ENCODE measurements at places on chromosomes 7 and 10.

GRCh38 chr10:132708441-132708840 is 77.5 kb downstream of the NKX6-2 start:
- DNase-seq: no peak

- DNase-seq: no peak
Measured at GRCh38 chr7:136009488-136010079, 32.4 kb upstream of the MTPN start.

- DNase-seq: no peak
Measured at GRCh38 chr7:92253251-92253650, 7.5 kb downstream of the ANKIB1 start.

GRCh38 chr10:73793456-73793855 is 8.1 kb downstream of the ZSWIM8 start:
- DNase-seq: no peak

- no peak for DNase-seq
Measured at GRCh38 chr10:55500931-55501559, 700.0 kb upstream of the PCDH15 start.

GRCh38 chr7:40824461-40824860 is 689.7 kb downstream of the SUGCT start:
- no peak for DNase-seq

- no peak for DNase-seq
Measured at GRCh38 chr10:80260295-80261243, 28.9 kb downstream of the MAT1A start.

DNA sequence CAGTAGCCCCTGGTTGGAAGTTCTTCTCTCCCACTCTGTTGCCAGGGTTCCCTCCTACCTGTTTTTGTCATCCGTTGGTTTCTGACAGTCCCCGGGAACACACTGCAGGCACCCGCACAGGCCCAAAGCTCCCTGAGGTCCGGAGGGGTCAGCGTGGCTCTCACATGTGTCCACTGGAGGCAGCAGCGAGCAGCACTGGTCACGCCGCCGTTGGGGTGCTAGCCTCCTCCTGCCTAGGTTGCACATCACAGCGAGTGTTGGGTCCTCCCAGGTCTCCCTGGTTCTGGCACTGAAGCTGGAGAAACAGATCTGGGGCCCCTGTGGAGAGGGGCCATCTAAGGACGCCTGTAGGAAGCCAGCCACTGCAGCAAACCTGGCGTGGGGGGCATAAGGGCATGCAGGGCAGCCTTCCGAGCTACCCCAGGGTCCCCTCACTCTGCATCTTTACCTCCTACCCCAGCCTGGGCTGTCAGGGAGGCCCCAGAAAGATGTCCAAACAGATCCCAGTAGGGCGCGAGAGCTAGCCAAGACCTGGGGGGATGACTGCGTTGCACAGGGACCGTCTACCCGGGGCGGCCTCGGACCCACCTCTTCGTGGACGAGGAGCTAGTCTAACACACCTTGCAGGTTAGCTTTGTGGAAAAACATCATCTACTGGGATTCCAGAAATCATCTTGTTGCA is 28.9 kb downstream of the LRRC27 start:
- no peak for DNase-seq

DNA sequence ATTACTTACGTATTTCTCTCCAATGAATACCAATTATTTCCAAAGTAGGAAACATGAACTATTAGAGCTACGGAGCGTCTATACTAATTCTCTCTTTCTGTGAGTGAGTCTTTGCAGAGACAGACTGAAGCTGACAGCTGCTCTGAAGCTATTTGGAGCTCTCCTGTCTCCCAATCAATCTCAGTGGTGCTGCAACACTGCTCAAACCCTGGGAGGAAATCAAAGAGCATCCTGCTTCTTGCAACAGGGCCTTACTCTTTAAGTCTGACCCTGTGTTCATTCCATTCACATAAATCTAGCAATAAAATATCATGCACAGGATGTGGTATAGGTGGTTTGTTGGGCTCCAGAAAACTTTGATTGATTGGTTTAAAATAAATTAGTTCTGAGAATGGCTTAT is 685.7 kb upstream of the IGFBP3 start:
- no peak for DNase-seq

DNA sequence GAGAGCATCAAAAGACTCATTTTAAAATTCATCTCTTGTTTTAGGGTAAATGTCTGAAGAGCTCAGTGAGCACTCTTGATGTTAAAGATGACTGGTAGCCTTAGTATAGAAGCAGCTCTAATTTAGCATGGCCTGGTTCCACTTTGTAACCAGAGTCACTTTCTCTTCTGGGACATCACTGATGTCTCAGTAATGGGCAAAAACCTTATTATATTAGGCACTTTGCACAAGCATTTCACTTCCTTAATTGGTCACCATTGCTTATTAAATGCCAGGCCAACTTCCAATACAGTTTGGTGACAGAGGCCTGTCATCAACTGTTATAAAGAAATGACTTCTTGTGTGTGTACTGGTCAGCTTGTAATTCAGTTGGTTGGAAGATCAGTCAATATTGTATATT is 53.0 kb downstream of the STEAP1B start:
- no peak for DNase-seq

GRCh38 chr10:61684894-61685507 is 22.3 kb downstream of the CABCOCO1 start:
- no peak for DNase-seq

DNA sequence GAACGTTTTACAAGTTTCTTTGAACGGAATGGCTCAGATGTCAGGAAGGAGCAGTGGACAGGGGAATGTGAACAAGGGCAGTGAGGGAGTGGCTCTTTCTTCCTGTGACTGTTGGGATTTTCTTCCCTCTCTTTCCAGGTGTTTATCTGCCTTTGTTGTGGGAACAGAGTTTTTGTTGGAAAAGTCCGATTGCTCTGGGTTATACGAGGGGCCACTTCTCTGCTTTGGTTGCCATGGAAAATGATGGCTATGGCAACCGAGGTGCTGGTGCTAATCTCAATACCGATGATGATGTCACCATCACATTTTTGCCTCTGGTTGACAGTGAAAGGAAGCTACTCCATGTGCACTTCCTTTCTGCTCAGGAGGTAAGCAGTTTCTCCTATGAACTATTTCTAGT is 41.4 kb downstream of the ZRANB1 start:
- DNase-seq: no peak

DNA sequence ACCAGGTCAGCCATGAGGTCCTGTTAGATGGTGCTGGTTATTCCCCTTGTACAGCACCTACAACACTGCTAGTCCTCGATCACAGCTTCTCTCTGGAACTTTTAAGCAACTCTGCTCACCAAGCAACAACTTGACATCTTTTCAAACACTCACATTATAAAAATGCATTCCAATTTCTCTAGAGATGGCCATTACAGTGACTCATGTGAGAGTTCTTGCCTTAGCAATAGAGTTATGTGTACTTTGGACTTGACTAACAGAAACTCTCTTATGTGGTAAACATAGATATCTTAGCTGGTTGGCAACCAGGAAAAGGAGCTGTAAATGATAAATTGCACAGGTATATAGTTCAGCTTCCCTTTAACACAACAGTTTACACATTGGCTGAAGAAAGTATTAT is 122.2 kb downstream of the PDE1C start:
- no peak for DNase-seq

DNA sequence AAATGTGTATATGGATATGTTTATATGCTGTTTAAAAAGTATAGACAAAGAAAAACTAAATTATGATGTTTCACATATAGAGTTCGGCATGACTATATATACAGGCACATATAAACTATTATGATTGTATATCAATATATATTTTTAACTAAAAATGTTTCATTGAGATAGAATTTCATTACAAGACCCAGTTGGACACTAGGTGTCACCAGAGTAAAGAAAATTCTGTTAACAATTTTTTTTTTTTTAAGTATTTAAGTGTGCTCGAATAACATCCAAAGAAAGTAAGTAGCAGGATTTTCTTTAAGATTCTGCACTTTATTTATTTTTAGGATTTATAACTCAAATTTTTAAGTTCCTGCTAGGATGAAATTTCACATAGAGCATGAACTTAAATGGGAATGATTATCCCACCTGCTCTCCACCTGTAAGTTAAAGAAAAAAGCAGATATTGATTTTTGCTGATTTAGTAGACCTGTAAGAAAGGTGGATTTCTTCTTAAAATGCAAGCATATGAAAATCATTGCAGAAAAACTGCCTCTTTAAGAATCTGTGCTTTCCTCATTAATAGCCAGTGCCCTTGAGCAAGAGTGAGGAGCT is 961.5 kb downstream of the PCDH15 start:
- no peak for DNase-seq

GRCh38 chr7:105202616-105203015 is 186.1 kb downstream of the SRPK2 start:
- no peak for DNase-seq

- no peak for DNase-seq
Measured at GRCh38 chr7:138325434-138325833, 134.6 kb upstream of the TRIM24 start.

- DNase-seq: no peak
Measured at GRCh38 chr7:31114593-31115343, 62.7 kb downstream of the ADCYAP1R1 start.

DNA sequence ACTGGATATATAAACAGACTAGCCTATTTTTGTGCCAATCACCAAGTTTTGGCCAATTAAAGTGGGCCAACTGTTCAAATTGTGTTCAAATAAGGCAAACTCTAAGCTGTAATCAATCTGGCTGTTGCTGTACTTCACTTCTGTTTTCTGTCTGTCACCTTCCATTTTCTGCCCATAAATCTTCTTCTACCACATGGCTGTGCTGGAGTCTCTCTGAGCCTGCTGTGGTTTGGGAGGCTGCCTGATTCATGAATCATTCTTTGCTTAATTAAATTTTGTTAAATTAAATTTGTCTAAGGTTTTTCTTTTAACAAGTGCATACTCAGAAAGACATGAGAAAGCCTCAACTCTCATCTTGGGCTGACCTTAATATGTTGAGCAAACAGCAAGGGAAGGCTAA is 172.6 kb upstream of the VIPR2 start:
- no peak for DNase-seq

GRCh38 chr10:55509168-55509567 is 708.1 kb upstream of the PCDH15 start:
- no peak for DNase-seq

GRCh38 chr10:77763453-77764430 is 126.1 kb upstream of the KCNMA1 start:
- no peak for DNase-seq

DNA sequence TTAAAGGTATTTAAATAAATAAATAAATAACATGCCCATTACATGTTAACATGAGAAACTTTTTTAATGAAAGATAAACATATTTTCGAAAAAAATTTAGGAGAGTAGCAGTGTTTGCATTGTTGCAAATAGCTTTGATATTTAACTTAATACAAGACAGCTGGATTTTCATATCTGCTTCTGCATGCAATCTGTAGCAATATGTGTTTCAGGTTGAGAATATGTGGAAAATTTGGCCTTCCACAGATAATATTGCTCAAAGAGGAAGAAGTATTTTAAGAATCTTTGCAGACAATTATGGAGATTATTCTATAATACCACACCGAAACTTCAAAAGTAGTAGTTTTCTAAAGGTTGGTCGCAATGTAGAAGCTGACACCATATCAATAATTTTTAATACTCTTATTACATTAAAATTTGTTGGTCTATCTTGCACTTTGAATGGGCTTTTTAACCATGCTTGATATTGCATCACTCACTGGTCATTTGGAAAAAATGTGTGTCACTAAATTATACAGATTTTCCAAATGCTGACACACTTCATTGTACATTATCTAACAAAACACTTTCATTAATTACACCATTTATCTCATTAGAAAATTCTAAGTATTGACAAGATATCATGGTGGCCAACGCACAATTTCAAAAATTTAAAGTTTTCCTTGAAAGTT is 229.8 kb upstream of the HDAC9 start:
- DNase-seq: no peak

GRCh38 chr10:83959328-83959727 is 180.0 kb upstream of the GHITM start:
- DNase-seq: no peak

Measured in activated T-helper 1 cell treated with anti-CD3 and anti-CD28 coated beads, Interleukin-2, amount 50 U/mL, for 16 hours (primary cell).